GM12864 (cell line): ENCODE measurements at places on chromosomes 4 and X.

DNA sequence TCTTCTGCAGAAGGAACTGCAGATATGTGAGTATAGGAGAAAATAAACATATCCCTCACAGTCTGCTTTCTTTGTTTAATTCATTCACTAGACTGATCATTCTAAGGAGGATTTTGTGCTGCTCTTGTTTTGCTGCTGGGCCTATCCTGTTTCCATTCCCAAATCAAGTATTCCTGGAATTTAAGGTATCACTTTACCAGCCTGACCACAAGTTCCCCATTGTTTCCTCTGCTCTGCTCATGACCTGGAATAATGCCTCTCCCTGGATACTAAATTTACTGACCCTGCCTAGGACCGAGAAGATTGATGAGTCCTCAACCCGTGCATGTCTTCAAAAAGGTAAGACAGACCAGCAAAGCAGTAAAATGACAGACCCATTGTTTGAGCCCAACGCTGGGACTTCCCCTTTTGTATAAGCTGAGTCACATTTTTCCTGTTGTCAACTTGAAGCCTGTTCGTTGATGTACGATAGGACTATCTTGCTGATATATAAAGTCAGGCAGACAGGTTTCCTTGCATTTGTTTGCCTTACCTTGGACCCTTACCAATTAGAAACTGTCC is 85.5 kb upstream of the TET2 start:
- peak; percentile 75 for DNase-seq

GRCh38 chr4:3860913-3861636 is 94.9 kb downstream of the ADRA2C start:
- DNase-seq, result no peak

GRCh38 chr4:77777135-77777807 is 41.9 kb downstream of the CNOT6L start:
- no peak for DNase-seq

DNA sequence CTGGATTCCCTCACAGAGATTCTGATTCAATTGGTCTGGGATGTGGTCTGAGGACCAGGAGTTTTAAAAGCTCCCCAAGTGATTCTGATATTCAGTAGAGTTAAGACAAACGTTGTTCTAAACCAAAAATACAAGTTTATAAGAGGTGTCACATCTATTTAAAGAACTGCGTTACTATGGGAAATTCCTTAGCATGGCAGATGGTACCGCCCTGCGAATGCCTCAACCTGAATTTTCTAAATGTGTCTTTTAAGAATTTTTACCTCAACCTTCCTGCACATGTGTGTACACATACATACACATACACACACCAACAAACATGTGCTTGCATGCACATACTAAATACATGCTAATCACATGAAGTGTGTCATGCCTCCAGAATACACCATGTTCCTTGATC is 328.9 kb upstream of the TAPT1 start:
- DNase-seq, result no peak

DNA sequence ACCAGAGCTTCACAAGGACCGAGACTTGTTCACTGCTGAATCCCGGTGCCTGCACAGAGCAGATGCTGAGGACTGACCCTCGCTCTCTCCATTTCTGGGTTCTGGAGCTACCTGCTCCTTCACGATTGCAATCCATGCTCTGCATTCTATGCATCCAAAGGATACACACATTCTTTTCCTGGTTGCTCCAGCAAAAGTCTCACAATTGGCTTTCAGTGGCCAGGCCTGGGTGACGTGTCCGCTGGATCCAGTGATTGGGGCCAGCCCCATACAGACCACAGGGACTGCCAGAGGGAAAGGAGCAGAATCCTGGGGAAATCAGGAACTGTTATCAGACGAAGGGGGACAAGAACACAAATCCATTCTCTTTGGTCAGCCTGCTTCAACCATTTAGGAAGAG is 14.9 kb upstream of the CDKN2AIP start:
- DNase-seq, result no peak

GRCh38 chr4:84239278-84239845 is 259.7 kb downstream of the NKX6-1 start:
- no peak for DNase-seq

DNA sequence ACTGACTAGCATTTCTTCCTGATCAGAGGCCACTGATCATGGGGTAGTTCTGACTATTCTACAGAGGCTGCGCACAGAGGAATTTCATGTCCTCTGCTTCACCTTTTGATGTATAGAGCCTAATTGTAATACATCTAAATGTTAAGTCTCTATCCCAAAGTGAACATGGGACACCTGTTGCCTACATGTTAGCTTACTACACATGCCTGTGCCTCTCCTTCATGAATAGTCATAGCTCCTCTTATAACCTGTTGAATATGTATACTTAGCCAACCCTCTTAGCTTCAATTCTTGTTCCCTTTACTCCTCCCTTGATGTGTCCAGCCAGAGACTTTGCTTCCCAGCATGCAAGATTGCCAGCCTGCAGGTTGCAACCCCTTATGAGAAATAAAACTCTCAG is 9.6 kb upstream of the THOC2 start:
- no peak for DNase-seq

GRCh38 chr4:55561889-55562288 is 15.2 kb upstream of the CLOCK start:
- no peak for DNase-seq
